WTC11 (cell line): ENCODE measurements at places on chromosomes 11 and 22.
A peak's percentile ranks its signal among the peaks of the same experiment; 100 is the strongest.

GRCh38 chr11:102552020-102552419 is 21.5 kb upstream of the MMP7 start:
- DNase-seq: no peak

- DNase-seq: no peak
Observed at GRCh38 chr11:76107971-76108370, 98.3 kb downstream of the WNT11 start.

DNA sequence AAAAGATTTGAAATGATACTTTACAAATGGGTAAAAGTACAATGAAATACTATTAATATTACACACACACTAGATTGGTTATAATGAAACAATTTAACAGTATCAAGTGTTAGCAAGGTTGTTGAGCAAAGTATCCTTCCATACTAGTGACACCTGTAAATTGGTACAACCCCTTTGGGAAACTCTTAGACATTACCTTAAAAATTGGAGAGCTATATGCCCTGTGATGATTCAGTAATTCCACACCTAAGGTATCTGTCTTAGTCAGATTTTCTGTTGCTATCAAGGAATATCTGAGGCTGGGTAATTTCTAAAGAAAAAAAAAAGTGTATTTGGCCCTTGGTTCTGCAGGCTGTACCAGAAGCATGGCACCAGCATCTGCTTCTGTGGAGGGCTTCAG is 7.4 kb upstream of the GDPD4 start:
- no peak for DNase-seq

GRCh38 chr22:36201630-36202319 is at the start of gene APOL4:
Gene APOL4 (minus strand): TSS chr22:36201809. CDS start chr22:36201734, 75 bp downstream.
- no peak for DNase-seq

GRCh38 chr22:32144496-32145274 is 14.4 kb downstream of the C22orf42 start:
- no peak for DNase-seq

GRCh38 chr11:12846786-12847615 is 162.1 kb upstream of the RASSF10 start:
- no peak for DNase-seq

DNA sequence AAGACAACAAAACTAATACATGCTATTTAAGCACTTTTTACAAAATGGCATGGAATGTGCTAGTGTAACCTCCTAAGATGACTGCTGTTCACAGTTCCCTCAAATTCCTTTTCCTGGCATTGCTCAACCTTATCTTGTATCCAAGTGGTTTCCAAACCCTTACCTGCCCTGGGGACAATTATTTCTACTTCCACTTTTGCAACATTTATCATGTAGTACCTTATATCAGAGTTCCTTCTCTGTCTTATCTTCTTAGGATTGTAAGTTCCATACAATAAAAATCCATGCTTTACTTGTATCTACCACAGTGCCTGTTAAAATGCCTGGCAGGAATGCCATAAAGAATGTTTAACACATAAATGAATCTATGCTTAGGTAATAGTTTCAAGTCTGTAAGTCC is 109.2 kb upstream of the MTMR2 start:
- DNase-seq: no peak

- no peak for DNase-seq
Observed at GRCh38 chr11:35357923-35358322, 61.4 kb downstream of the SLC1A2 start.

DNA sequence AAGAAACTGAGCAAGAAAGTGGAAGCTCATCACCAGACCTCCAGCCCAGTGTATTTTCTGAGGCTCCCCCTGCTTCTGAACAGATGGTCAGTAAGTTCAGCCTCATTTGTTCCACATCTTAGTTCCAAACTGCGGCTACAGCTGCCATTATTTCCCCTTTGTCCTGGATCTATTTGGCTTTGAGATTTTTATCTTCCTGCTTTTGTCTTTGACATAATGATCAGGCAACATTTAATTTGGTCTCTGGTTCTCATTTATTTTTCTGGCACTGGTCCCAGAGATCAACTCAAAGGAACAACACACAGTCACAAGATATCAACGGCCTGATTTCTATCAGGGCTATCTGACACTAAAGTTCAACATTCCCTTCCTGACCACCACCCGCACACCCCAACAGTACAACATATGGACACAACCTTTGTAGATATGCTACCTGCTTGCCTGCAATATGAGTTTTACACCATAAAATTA is 137.5 kb downstream of the FAM76B start:
- no peak for DNase-seq

DNA sequence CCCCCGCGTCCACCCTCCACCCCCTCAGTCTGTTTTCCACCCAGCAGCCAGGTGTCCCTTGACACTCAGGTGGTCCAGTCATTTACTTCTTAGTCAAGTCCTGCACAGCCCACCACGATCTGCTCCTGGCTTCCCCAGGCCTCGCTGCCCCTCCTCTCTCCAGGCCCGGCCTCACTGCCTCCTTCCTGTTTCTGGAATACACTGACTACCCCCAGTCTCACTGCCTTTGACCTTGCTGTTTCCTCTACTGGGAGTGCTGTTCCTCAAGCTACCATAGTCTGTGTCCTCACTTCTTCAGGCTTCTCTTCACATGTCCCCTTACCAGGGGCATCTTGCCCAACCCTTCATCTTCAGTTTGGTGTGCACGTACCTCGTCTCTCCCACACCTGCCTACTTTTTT is 7.4 kb downstream of the MCM5 start:
- DNase-seq: no peak

DNA sequence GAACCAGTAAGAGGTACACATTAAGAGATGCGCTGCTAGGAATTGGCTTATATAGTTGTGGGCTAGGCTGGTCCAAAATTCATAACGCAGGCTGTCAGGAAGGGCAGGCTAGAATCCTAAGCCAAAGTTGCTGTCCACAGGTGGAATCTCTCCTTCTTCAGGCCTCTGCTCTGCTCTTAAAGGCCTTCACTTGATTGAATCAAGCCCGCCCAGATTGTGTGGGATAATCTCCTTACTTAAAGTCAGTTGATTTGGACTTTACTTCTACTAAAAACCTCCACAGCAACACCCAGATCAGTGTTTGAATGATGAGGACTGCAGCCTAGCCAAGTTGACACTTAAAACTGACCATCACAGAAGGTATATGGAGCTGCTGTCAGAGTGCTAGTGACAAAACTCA is 68.8 kb downstream of the LRRC32 start:
- no peak for DNase-seq

- DNase-seq: no peak
Observed at GRCh38 chr22:37148031-37148651, 1.6 kb downstream of the IL2RB start.

DNA sequence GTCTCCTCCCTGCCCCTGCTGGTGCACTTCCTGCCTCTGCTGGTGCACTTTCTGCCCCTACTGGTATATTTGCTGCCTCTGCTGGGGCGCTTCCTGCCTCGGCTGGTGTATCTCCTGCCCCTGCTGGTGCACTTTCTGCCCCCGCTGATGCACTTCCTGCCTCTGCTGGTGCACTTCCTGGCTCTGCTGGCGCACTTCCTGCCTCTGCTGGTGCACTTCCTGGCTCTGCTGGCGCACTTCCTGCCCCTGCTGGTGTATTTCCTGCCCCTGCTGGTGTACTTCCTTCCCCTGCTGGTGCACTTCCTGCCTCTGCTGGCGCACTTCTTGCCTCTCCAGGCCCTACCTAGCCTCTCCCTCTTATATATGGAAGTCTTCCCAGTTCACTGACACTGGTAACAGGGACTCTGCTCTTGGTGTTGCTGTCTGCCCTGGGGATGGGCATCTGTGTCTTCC is 10.1 kb downstream of the MTFP1 start:
- no peak for DNase-seq

GRCh38 chr11:131672191-131672590 is 301.8 kb downstream of the NTM start:
- DNase-seq: no peak

DNA sequence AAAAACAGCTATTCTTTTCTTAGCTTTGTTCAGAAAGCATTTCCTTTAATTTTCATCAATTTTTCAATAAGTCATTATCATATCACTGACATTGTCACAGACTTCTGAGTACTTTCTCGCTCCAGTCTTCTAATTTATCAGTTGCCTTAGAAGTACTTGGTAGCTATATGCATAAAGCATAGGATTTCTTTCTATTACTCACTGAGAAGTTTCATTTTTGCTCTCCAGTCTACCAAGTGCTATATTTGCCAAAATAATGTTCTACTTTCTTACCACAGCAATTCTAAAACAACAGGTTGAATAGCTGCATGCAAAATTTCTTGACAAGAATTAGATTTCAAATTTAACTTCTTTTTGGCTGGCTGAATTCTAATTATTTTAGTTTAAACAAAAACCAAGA is 116.3 kb downstream of the STK33 start:
- no peak for DNase-seq

GRCh38 chr11:115407496-115407895 is 96.7 kb downstream of the CADM1 start:
- no peak for DNase-seq

DNA sequence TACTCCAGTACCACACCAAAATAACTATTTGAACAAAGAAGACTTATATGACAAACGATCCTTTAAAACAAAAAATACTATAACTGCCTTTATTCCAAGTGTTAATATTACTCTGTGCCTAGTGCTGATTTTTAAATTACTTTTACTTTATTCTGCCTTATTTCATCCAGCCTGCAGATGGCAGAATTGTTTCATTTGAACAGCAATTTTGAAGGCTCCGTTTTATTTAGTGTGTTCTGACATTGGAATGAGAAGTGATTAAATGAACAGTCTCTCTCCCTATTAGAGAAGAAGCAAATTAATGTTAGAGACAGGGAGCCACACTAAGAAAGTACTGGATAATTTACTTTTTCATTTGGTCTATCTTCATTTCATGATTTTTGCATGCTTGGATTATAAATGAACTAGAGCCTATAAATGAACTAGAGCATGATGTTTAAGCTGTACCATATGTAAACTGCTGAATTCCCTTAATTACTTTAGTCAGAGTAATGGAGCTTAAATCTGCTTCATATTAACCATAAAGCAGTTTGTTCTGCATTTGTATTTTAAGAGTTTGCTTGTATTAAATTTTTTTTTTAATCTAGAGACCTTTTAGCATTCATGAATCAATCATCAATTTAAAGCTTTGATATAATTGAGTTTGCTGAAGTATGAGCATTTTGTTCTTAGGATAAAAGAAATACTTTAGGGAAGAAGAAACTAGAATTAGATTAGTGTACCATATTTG is 9.8 kb downstream of the PDHX start:
- no peak for DNase-seq

DNA sequence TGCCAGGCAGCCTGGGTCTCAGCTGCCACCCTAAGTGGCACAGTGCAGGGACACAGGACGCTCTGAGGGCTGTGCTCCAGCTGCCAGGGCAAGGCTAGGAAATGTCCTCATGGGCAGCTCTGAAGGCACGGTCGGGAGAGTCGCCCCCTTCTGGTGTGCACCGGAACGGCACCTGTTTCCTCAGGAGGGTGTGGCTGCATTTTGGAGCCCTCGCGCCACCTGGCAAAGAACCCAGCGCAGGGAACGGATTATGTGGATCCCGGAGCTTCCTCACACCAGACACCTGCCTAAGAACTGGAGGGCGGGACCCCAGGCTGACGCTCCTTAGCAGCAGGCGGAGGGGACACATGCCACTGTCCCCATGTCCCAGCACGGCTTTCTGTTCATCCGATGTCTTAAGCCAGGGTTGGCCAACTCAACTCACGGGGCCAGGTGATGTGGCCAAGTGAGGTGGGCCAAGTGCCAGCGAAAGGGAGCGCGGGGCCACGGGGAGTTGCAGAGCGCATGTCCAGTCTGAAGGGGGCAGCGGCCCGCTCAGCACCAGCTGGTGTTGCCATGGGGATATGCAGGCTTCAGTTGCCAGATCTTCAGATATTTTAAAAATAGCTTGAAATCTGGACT is 5.1 kb upstream of the SLC22A8 start:
- peak; percentile 85 for DNase-seq
